ENCODE measurements at places on chromosomes 3 and 15. TPM values are rescaled to one million over a fixed set of nuclear protein-coding genes. Genes with fewer than 3 reads are reported as not detected.

- DNase-seq: no peak
- no peaks in the 10 kb centered on the region for H3K27me3 ChIP-seq
- H3K4me3 ChIP-seq: no peak overlapping the region
- no peak overlapping the region for H3K27ac ChIP-seq
- peaks cover 24% of the 10 kb centered on the region for H3K4me1 ChIP-seq
- H3K36me3 ChIP-seq: no peaks in the 10 kb centered on the region
Observed at GRCh38 chr3:181484026-181484425, 227.7 kb upstream of the SOX2 start.

GRCh38 chr3:108861401-108861800 lies 38.8 kb downstream of the TRAT1 start:
- H3K4me1 ChIP-seq: no peaks in the 10 kb centered on the region
- H3K4me3 ChIP-seq: no peak overlapping the region
- no peaks in the 10 kb centered on the region for H3K36me3 ChIP-seq
- DNase-seq: no peak
- H3K27ac ChIP-seq: no peak overlapping the region

DNA sequence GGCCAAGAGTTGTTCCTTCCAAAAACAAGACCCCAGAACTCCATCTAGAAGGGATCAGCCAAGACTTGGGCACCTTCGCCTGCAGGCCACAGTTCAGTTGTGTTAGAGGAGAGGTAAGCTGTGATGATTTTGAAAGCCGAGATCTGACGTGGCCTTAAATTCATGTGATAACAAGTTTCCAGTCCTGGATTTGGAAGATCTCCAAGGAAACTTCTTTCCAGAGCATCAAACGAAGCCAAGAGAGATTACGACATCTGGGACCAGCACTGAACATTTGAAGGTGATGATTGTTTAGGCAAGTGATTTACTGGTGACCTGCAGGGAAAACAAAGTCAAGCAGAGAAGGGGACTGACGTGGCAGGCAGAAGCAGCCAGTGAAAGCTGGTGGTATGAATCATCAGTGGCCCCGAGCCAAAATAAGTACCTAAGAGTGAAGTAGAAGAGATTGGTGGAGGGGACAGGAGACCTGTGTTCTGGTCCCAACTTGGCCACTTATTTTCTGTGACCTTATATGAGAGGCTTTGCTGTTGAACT lies 339.0 kb upstream of the PROK2 start:
- no peak overlapping the region for H3K27ac ChIP-seq
- no peaks in the 10 kb centered on the region for H3K36me3 ChIP-seq
- peaks cover 3% of the 10 kb centered on the region for H3K4me1 ChIP-seq
- H3K27me3 ChIP-seq: no peaks in the 10 kb centered on the region

The NANOGP8 gene
- 0.64 TPM for total RNA-seq

The PIF1 gene
- 4.8 TPM for total RNA-seq

All from endothelial cell (in vitro differentiated cells).